Stimulated activated memory B cell treated with anti-CD40 and anti-IgM and Interleukin-4, amounts not matched to agents 10 μg/mL and 1 μg/mL and 100 μg/mL, for 72 hours (primary cell): ENCODE measurements at places on chromosomes 4 and X.

- no peak for ATAC-seq
Measured at GRCh38 chr4:168707205-168707604, 210.4 kb downstream of the PALLD start.

- no peak for ATAC-seq
Measured at GRCh38 chrX:132612821-132613564, 124.2 kb upstream of the MBNL3 start.

DNA sequence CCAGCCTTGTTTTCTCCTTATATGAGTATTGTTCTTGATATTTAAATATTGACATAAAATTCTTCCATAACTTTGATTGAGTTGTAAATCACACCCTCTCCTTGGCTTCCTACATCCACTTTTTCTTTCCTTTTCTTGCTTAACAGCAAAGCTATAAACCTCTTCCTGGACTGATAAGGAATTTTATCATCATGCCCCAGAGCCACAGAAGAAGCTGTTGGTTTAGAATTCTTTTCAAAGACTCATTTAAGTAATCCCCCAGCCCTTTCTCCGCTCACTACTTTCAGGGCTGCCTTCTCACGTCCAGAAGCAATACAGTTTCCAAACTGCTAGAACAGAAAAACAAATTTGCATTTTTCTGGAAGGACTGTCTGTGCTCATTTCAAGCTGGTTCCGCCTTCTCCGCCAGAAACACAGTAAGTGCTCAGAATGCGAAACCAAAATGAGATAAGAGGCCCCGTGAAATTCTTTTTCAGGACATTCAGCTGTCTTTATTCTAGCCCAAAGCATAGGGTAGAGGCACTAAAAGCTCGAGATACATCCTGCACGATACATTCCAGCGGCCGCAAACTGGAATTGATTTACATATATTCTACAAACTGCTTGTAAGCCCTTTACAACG lies 849 bp downstream of the MID1 start:
- no peak for ATAC-seq

GRCh38 chr4:168480931-168481611 lies 779 bp upstream of the DDX60L start:
- ATAC-seq, result peak; percentile 62

GRCh38 chr4:96317891-96318290 lies 478.0 kb downstream of the PDHA2 start:
- no peak for ATAC-seq

- ATAC-seq, result no peak
Measured at GRCh38 chr4:102843273-102843672, 15.9 kb upstream of the UBE2D3 start.

- ATAC-seq, result no peak
Measured at GRCh38 chrX:9383655-9384054, 81.2 kb upstream of the TBL1X start.

DNA sequence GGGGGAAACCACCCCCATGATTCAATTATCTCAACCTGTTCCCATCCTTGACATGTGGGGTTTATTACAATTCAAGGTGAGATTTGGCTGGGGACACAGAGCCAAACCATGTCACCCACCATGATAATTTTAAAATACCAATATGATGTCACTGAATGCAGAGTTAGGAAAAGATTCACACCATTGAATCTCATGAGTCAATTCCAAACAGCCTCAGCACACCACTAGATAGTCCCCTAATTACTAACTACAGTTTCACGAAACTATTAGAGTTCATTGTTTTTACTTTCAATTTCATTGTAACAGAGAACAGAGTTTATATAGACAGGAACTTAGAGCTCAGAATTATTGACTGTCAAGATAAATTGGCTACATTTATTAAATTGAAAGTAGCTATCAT lies 410.2 kb downstream of the FAM47A start:
- no peak for ATAC-seq

DNA sequence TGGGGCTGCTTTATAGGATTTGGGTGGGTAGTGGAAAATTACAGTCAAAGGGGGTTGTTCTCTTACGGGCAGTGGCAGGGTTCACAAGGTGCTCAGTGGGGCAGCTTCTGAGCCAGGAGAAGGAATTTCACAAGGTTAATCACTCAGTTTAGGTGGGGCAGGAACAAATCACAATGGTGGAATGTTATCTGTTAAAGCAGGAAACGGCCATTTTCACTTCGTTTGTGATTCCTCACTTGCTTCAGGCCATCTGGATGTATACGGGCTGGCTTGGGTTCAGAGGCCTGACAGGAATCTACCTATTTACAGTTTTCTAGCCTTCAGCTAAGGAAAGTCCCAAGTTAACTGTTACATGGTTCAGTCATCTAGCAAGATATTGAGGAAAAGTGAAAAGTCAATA lies 1003.5 kb downstream of the STPG2 start:
- ATAC-seq, result no peak

GRCh38 chr4:26238426-26238777 lies 82.4 kb upstream of the RBPJ start:
- no peak for ATAC-seq

GRCh38 chrX:109601486-109601885 lies 23.5 kb downstream of the KCNE5 start:
- no peak for ATAC-seq

GRCh38 chr4:148574502-148574901 lies 132.3 kb upstream of the NR3C2 start:
- no peak for ATAC-seq

- ATAC-seq, result no peak
Measured at GRCh38 chr4:6390356-6390755, 82.1 kb downstream of the PPP2R2C start.

DNA sequence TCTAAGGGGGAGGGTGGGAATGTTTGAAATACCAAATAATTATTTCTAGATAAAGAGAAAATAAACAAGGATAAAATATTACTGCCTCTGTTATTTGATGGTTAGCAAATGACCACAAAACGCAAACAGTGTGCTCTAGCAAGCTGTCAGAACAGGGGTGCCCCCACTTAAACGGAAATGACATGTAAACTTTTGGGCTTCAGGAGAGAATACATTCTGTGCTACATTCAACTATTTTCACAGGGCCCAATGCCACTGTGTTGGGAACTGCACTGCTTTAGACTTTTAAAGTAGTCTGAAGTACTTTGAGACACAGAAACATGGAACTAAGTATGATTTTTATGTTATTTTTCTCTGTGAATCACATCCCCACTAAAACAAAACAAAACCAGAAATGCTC lies 14.1 kb downstream of the CD40LG start:
- no peak for ATAC-seq

DNA sequence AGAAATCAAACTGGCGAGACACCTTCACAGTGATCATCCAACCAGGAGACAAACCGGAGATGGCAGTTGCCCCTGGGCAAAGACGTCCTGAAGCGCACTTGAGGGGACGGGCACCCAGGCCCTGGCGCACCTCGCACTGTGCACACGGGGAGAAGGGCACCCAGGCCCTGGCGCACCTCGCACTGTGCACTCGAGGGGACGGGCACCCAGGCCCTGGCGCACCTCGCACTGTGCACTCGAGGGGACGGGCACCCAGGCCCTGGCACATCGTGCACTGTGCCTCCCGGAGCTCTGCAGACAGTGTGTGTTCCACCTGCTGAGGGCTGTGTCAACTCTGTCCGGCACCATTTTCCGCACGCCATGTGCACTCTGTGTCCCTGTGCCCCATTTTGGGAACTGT lies 34.6 kb upstream of the CPLX1 start:
- no peak for ATAC-seq

GRCh38 chrX:16870862-16871815 lies 977 bp upstream of the RBBP7 start:
- peak; percentile 16 for ATAC-seq

- ATAC-seq, result peak; percentile 48
Measured at GRCh38 chr4:139988863-139989765, 164.9 kb downstream of the MAML3 start.

DNA sequence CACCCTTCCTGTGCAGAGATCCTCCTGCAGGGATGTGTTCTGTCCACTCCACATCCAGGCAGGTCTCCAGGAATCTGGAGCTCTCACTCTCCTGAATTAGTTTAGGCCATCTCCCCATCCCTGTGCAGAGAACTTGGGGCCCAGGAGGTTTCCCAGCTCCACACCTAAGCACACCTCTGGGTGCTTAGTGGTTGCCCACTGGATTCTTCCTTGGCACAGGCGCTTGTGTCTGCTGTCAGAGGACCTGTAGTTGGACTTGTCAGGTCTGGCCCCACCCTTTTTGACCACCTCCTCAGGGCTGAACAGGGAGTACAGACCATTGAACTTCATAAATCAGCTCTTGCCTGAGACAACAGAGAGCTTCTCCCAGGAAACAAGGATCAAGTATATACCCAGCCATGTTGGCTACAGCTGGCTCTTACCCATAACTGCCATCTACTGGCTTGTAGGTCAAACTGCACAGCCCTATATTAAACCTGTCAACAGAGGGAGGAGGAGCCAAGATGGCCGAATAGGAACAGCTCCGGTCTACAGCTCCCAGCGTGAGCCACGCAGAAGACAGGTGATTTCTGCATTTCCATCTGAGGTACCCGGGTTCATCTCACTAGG lies 275.5 kb downstream of the PPARGC1A start:
- no peak for ATAC-seq

DNA sequence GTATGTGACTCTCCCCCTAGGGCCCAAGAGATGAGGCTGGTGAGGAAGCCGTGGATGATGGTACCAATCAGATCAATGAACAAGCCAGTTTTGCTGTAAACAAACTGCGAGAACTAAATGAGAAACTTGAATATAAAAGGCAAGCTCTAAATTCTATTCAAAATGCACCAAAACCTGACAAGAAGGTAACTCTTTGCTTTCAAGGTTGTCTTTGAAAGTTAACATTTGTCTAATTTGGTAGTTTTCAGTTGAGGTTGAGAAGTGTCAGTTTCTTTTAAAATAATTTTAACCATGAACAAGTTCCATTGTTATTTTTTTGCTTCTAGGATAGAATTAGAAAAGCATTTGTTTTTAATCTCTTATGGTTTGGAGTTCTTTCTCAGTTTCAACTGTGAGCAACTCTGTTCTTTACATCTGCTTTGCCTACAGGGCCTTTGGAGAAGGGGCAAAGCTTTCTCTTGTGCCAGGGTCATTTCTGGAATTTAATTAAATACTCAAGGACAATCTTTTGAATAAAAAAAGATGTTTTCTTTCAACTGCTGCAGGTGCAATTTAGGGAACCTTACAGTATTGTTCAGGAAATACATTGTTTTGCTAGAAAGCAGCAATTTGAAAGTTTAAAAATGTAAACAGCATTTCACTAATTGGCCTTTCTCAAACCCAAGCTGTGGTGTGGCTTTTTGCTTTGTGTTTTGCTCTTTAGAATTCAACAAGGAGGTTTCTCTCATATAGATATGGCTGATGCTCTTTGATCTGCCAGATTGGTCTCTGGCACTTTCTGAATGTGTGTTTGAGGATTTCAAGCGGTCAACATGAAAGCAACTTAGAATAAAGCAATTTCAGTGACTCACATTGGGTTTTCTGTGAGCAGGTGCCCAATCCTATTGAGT lies 62.9 kb downstream of the LRP2BP start:
- ATAC-seq, result no peak

GRCh38 chr4:113674733-113675132 lies 86.8 kb downstream of the CAMK2D start:
- no peak for ATAC-seq

DNA sequence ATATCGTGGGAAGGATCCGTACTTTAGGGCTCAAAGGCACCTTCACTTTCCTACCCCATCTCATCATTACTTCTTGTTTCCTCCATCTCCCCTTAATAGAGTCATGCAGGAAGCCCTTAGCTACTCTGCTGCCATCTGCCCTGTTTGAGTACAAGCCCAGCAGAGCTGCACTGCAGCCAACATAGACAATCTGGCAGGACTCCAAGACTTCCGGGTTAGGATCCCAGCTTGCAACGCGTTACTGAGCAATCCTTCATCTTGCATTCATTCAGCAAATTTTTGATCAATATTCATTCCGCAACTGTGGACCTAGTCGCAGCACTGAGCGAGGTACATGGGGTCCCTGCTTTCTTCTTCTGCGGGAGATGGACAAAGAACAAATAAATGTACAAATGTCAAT lies 344.9 kb downstream of the BCOR start:
- ATAC-seq, result no peak

GRCh38 chr4:113311047-113311446 lies 261.6 kb downstream of the ANK2 start:
- ATAC-seq, result no peak

DNA sequence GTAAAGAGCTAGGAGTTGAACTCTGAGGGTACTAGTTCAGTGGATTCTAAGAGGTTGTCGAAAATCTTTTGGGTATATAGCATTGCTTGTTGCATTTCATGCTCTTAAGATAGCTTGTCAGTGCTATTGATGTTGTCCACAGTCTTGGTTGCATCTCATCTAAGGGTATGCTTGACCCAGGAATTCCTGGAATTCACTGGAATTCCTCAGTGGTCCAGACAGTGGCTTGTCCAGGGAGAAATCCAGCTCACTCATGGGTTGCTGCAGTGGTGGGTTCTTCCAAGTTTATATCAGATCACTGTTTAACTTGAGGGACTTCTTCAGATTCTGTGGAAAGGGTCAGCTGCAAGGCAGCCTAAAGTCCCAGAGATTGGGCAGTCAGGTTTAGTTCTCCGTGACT lies 29.8 kb upstream of the SMARCAD1 start:
- ATAC-seq, result no peak

DNA sequence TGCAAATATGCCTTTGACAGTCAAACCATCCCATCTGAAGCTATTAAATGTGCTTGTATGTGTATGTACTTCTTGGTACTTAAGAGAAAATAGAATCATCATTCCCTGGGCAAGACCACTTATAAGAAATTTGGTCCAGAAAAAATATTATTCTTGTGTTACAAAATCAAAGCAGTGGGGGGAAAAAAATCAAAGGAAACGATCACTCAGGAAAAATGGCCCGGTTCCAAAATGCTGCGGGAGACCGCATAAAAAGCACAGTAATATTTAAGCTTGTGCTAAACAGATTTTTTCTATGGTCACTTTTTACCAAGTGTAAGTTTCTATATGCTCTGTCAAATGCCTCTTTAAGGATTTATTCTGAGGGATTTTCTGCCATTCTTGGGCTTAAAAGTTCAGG lies 36.1 kb downstream of the RAI2 start:
- no peak for ATAC-seq

GRCh38 chr4:15729910-15730533 lies 27.2 kb downstream of the BST1 start:
- peak; percentile 31 for ATAC-seq

GRCh38 chrX:130216320-130216719 lies 44.6 kb downstream of the RAB33A start:
- no peak for ATAC-seq

GRCh38 chrX:71640002-71640401 lies 21.7 kb upstream of the CXCR3 start:
- ATAC-seq, result no peak

DNA sequence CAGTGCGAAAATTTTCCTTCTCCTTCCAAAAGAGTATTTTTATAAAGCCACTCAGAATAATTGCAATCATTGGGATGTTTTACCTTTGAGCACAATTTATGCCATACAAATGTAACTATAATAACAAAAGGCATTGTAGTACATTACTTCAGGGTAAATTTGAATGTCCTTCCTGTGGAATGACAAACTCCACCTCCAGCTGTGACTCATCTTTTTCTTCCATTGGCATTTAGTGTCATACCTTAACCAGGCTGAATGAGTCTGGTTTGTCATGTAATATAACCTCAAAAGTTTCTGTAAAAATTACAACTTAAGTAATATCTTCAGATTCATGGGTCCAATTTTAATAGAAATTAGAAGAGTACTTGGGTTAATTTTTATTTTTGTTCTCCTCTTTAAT lies 93.3 kb downstream of the TMEM47 start:
- ATAC-seq, result no peak
